ENCODE measurements at places on chromosomes 1 and 21. TPM values are rescaled to one million over a fixed set of nuclear protein-coding genes. Genes with fewer than 3 reads are reported as not detected.

GRCh38 chr1:190243056-190243455 is 234.6 kb downstream of the BRINP3 start:
- H3K27me3 ChIP-seq = no peaks in the 10 kb centered on the region
- H3K4me3 ChIP-seq = no peak overlapping the region
- H3K4me1 ChIP-seq = no peaks in the 10 kb centered on the region

DNA sequence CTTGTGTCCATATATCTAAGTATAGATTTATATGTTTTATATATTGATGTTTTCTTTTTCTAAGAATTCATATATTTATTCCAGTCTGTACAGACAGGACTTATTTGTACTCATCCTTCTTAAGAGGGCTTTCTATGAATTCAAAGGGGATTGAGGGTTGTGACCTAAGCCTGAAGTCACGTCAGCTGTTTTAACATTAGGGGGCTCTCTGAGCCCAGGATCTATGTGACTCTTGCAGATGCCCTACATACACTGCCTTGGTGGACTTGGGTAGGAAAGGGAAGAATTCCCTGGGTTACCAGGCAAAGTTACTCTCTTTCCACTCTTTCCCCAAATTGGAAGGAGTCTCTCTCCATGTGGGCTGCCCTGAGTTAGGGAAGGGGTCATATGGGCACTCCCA is 283.8 kb upstream of the DAB1 start:
- H3K36me3 ChIP-seq = no peaks in the 10 kb centered on the region
- H3K27me3 ChIP-seq = peaks cover 4% of the 10 kb centered on the region
- no peaks in the 10 kb centered on the region for H3K4me1 ChIP-seq

- no peak overlapping the region for H3K4me3 ChIP-seq
- no peaks in the 10 kb centered on the region for H3K36me3 ChIP-seq
- H3K27ac ChIP-seq = no peak overlapping the region
- DNase-seq = no peak
- H3K27me3 ChIP-seq = peaks cover 15% of the 10 kb centered on the region
Observed at GRCh38 chr1:159804924-159805323, 2.8 kb downstream of the FCRL6 start.

DNA sequence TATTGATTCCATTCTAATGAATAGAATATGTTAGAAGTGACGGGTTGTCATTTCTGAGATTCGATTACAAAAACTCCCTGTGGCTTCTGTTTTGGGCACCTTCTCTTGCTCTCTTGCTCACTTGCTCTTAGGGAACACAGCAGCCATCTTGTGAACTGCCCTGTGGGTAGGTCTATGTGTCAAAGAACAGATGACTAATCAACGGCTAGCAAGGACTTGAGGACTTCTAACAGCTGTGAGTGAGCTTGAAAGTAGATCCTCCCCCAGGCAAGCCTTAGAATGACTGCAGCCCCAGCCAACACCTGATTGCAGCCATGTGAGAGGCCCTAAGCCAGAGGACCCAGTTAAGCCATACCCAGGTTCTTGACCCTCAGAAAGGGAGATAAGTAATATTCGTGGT is 49.3 kb downstream of the AZIN2 start:
- H3K4me3 ChIP-seq = no peak overlapping the region
- peaks cover 31% of the 10 kb centered on the region for H3K4me1 ChIP-seq
- DNase-seq = no peak
- no peak overlapping the region for H3K27ac ChIP-seq
- peaks cover 38% of the 10 kb centered on the region for H3K36me3 ChIP-seq
- H3K27me3 ChIP-seq = no peaks in the 10 kb centered on the region

DNA sequence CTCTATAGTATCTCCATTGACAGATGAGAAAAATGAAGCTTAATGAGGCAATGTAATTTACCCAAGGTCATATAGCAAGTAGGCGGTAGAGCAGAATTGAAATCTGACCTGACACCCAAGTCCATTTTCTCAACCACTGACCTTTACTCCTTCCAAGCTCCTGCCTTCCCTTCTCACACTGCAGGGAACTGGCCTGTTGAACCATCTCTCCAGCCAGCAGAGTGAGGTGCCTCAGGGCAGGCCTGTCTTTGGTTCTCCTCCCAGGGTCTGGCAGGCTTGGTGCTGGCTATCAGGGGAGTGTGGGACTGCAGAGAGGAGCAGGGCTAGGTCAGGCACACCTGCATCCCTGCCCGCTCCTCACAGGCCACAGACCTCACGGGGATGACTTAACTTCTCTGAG is 126.8 kb downstream of the BEND5 start:
- no peak for DNase-seq
- H3K27ac ChIP-seq = no peak overlapping the region
- no peaks in the 10 kb centered on the region for H3K36me3 ChIP-seq
- H3K4me1 ChIP-seq = no peaks in the 10 kb centered on the region

GRCh38 chr1:116503546-116504307 is 67.1 kb downstream of the CD58 start:
- H3K27me3 ChIP-seq = no peaks in the 10 kb centered on the region
- no peak overlapping the region for H3K4me3 ChIP-seq
- H3K4me1 ChIP-seq = peaks cover 17% of the 10 kb centered on the region

DNA sequence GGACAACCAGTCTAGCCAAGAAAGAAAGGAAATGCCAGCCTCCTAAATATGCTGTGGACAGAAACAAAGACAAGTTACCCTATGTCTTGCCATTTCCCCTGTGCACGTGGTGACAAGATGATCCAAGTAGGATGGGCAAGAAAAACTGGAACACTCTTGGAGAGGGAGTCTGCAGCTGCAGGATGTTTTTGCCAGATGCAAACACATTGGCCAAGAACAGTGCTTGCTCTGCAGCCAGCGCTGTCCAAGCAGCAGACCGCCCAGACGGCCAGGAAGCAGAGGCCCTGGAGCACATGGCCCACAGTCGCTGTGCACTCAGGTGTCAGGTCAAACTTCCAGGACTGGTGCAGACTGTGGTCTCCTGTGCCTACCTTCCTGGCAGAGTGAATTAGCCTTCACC is 189.3 kb downstream of the SLC35F3 start:
- H3K4me1 ChIP-seq = no peaks in the 10 kb centered on the region
- H3K27ac ChIP-seq = no peak overlapping the region
- H3K36me3 ChIP-seq = no peaks in the 10 kb centered on the region
- no peak for DNase-seq
- H3K4me3 ChIP-seq = no peak overlapping the region

DNA sequence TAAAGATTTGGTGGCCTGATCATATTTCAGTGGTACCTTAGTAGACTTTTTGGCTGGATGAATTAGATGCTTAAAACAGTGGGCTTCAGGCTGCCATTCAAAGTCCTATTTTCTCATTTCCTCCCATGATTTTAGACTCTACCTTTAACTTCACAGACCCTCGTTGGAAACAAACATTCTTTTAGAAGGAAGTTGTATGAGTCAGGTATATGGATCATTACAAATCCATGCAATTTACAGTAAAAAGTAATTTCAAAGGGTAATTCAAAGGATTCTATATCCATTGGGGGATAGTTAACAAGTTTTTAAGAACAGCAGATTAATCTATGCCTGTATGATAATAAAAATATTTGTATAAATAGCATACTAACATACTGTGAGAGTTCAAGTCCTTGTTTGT is 216.9 kb upstream of the RRP15 start:
- H3K27ac ChIP-seq = no peak overlapping the region
- H3K4me3 ChIP-seq = no peak overlapping the region
- peaks cover 9% of the 10 kb centered on the region for H3K27me3 ChIP-seq
- DNase-seq = no peak

DNA sequence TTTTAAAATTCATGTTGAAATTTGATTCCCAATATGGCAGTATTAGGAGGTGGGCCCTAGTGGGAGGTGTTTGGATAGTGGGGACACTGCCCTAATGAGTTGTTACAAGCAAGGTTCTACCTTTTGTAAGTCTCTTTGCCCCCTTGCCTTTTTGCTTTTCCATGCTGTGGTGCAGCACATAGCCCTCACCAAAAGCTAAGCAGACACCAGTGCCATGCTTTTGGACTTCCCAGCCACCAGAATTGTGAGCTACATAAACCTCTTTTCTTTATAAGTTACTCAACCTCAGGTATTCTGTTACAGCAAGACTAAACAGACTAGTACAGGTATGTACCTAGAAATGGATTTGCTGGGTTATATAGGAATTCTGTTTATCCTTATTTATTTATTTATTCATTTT is 13.7 kb downstream of the ZMYM4 start:
- H3K36me3 ChIP-seq = peaks cover 35% of the 10 kb centered on the region
- H3K4me3 ChIP-seq = no peak overlapping the region
- DNase-seq = no peak

DNA sequence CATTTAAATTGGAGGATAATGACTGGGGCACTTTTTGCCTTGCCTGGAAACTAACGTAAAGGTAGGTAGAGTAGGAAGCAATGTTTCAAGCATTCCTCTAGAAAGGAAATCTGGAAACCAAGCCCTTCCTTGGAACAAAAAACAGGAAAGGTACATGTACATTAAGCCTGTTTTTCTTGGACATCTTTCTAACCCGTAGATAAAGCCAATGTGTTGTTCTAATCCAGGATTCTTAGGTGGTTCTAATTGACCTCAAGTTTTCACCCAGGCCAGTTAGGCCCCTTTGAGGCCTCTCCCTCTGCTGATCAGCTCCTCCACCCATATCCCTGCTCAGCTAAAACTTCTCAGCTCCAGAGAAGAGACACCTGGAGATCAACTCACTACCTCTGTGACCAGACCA is 6.3 kb upstream of the DUSP23 start:
- peaks cover 22% of the 10 kb centered on the region for H3K27me3 ChIP-seq

- H3K27ac ChIP-seq = peak overlapping the region; percentile 61
- no peaks in the 10 kb centered on the region for H3K27me3 ChIP-seq
- no peaks in the 10 kb centered on the region for H3K36me3 ChIP-seq
- H3K4me1 ChIP-seq = peaks cover 70% of the 10 kb centered on the region
- no peak for DNase-seq
- H3K4me3 ChIP-seq = no peak overlapping the region
Observed at GRCh38 chr1:209648346-209648745, 3.9 kb downstream of the LAMB3 start.

GRCh38 chr1:43366601-43367025 is 1.2 kb downstream of the ELOVL1 start:
- H3K36me3 ChIP-seq = peaks cover 19% of the 10 kb centered on the region
- peak overlapping the region; percentile 84 for H3K4me3 ChIP-seq
- H3K4me1 ChIP-seq = peaks cover 40% of the 10 kb centered on the region
- no peaks in the 10 kb centered on the region for H3K27me3 ChIP-seq
- no peak for DNase-seq

DNA sequence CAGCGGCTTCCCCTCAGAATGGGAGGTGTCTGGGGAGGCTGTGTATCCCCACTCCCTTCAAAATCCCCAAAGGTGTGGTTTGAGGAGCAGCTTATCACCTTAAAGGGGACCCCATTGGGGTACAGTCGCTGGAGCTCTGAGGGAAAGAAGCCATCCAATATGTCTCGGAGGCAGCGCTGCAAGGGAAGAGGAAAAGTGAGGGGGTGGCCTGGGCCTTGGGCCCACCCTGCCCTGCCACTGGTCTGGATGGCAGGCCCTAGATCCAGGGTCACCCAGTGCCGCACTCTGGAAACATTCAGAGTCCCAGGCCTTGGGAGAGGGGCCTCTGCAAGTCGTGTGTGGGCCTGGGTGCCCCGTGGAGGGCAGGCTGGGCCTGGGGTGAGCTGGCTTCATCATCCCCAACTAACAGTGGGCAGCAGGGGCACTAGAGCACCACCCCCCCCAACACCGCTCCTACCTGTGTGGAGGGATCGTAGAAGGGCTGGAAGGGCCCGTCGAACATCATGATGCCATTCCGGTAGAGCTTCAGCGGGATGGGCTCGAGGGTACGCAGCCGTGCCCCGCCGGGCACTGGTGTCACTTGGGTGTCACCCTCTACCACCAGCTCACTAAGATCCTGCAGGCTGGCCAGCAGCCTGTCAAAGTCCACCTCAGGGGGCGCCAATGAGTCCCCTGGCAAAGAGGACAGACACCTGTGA is 5.6 kb downstream of the SH3BGRL3 start:
- H3K4me1 ChIP-seq = peaks cover 44% of the 10 kb centered on the region
- no peaks in the 10 kb centered on the region for H3K27me3 ChIP-seq
- H3K4me3 ChIP-seq = no peak overlapping the region
- DNase-seq = no peak

DNA sequence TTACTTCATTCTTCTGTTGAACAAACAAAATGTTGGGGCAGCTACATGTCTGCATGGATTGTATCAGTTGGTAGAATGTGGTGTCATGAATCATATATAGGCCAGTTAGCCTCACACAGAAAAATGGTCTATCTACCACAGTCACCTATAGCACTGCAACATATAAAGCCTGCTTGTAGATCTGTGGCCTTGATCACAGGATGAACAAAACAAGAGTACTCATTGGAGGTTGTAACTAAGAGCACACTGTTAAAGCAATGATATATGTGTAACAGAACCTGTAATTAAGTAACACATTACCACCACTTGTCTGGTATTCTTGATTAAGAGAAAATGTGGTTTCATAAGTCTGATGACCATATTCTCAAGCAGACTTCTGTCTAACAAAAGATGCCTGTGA is 167.3 kb upstream of the SGIP1 start:
- H3K4me1 ChIP-seq = peaks cover 37% of the 10 kb centered on the region
- no peak overlapping the region for H3K4me3 ChIP-seq
- H3K27ac ChIP-seq = peak overlapping the region; percentile 21
- peaks cover 86% of the 10 kb centered on the region for H3K36me3 ChIP-seq
- no peak for DNase-seq
- no peaks in the 10 kb centered on the region for H3K27me3 ChIP-seq

DNA sequence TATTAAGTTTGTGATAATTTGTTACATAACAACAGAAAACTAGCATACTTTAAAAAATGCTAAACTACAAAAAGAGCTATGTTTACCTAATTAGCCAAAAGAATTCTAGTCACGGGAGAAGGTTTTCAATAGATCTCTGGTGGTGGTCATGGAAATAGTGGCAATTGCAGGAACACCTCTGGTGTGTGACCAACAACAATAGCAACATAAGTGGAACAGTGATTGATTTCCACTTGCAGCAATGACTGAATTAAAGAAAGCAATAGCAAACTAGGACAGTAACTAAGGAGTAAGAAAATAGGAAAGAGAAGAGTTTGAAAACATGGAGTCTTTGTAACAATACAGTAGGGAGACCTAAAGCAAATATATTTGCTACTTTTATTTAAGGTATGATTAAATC is 171.3 kb upstream of the ADGRL4 start:
- H3K4me3 ChIP-seq = no peak overlapping the region
- no peaks in the 10 kb centered on the region for H3K27me3 ChIP-seq
- peaks cover 5% of the 10 kb centered on the region for H3K36me3 ChIP-seq
- no peak overlapping the region for H3K27ac ChIP-seq

Gene PLPPR5
- total RNA-seq = not detected

Gene ATP6V1G3
- total RNA-seq = not detected

Gene SPSB1
- 52.8 TPM for total RNA-seq

Gene TP73
- total RNA-seq = 0.16 TPM

Gene CD84
- not detected for total RNA-seq

Gene S100A7A
- not detected for total RNA-seq

Gene ADAMTS5
- 65.0 TPM for total RNA-seq

Gene PLPP3
- 157 TPM for total RNA-seq
